ENCODE measurements at places on chromosomes 16 and 17.

DNA sequence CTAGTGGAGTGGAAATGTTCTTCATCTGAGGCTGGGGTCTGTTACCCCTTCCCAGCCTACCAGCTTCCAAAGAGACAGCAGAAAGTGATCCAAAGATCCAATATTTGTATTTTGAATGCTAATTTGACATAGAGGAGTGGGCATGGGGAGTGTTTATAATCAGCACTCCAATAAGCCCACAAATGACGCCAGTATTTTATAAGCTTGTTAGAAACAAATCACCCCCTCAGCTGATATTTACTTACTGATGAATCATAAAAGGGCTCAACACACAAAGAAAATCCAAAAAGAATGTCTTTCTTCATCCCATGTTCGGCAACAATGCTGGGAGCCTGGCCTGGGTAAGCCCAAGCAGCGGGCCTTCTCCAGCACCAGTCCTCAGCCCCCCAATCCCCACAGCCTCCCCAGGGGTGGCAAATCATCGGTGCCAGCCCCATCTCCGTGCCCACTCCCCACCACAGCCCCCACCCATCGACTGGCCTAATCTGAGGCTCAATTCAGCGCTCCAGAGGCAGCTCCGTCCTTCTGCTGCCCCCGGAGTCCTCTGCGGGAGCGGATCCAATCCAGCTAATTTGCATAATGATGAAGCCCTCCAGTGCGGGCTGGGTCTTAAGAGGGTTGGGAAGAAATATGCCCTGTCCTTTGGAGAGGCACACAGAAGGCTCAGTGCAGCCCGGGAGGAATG is 169.5 kb downstream of the C16orf78 start:
- DNase-seq = no peak

- DNase-seq = peak; percentile 96
Measured at GRCh38 chr17:31877911-31878702, 19.1 kb upstream of the COPRS start.

DNA sequence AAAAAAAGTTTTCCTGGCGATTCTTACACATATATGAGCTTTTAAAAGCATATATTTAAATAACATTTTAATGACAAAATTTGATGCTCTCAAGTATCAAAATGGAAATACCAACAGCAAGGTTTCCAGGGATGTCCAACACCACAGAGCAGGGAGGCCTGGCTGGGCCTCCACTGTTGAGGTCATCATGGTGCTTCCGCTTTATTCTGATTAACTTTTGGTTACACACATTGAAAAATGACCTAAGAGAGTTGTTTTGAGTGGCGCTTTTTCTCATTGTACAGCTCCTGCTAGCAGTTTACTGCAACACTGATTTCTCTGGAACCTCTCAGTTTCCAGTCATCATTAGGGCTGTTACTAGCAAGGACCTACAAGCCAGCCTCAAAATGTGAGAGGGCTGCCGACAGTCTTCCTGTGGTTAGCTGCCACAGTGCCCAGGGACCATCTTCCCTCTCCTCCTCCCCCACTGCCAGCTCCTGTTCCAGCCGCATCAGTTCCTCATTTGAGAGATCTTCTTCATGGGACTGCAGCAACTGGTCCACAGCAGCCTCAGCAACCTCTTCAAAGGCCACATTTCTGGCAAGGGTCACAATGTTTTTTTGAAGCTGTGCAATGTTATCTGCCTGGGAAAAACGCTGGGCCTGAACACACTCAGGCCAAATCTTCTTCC is 21.3 kb downstream of the DEF8 start:
- DNase-seq = no peak

GRCh38 chr17:42118545-42118944 is 2.6 kb downstream of the KAT2A start:
- DNase-seq = peak; percentile 57

DNA sequence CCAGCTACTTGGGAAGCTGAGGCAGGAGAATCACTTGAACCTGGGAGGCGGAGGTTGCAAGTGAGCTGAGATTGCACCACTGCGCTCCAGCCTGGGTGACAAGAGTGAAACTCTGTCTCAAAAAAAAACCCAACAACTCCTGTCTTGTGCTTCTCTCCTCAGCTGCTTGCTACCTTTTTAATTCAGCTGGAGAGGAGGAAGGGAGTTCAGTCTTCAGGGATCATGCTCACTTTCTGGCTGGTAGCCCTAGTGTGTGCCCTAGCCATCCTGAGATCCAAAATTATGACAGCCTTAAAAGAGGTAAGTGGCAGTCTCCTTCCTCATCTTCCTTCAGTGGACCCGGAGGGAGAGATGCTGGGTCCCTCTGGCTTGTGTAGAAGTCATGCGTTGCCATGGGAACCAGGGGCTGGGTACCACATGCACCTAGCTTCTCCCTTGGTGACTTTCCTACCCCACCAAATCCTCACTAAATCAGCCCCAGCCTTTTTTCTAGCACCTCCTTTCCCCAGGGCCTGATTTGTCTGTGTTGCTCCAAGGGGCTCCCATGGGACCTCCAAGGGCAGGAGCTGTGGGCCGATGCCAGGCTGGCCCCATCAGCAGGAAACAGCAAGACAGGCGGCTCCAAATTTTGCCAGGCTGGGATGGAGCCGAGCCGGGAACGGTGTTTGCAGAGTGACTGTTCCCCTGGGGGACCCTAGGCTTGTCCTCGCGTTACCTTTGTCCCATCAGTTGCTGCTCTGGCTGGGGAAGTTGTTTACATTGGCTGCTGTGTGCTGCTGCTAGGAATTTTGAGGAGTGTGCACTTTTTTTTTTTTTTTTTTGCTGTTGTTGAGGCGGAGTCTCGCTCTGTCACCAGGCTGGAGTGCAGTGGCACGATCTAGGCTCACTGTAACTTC is 65.2 kb downstream of the ABCC1 start:
- DNase-seq = peak; percentile 56

- DNase-seq = peak; percentile 80
Measured at GRCh38 chr17:49567871-49568694, 7.6 kb upstream of the NXPH3 start.

All from choroid plexus epithelial cell (primary cell).